M059J (cell line): ENCODE measurements at places on chromosomes 6 and 20. TPM values are rescaled to one million over a fixed set of nuclear protein-coding genes. Genes with fewer than 3 reads are reported as not detected.

SYS1 gene
- 26.7 and 29.4 TPM in 2 replicates for total RNA-seq

CD40 gene
- not detected in 2 replicates for total RNA-seq

ZNF76 gene
- total RNA-seq, result 12.5 and 20.8 TPM in 2 replicates

MRAP2 gene
- total RNA-seq, result 0.05 and 0.12 TPM in 2 replicates

CAP2 gene
- 39.9 and 44.1 TPM in 2 replicates for total RNA-seq

BANF2 gene
- not detected in 2 replicates for total RNA-seq

E2F1 gene
- total RNA-seq, result 46.3 and 67.8 TPM in 2 replicates

PFDN4 gene
- total RNA-seq, result 246 and 357 TPM in 2 replicates

CCM2L gene
- total RNA-seq, result not detected in 2 replicates

TTBK1 gene
- total RNA-seq, result under 0.01 TPM in 1 of 2 replicates, not detected in the other

CFB gene
- total RNA-seq, result 7.8 and 8.4 TPM in 2 replicates

AVP gene
- not detected in 2 replicates for total RNA-seq

TUBB1 gene
- 0.17 TPM in 1 of 2 replicates, not detected in the other for total RNA-seq

RSPO3 gene
- 0.42 TPM in 1 of 2 replicates, not detected in the other for total RNA-seq

HCRTR2 gene
- total RNA-seq, result 0.15 TPM in 1 of 2 replicates, not detected in the other

SPAG4 gene
- total RNA-seq, result 24.0 and 36.1 TPM in 2 replicates

OR2B6 gene
- total RNA-seq, result 0.15 and 0.27 TPM in 2 replicates

VSX1 gene
- 0.32 TPM in 1 of 2 replicates, not detected in the other for total RNA-seq

CASP8AP2 gene
- 9.3 and 11.4 TPM in 2 replicates for total RNA-seq

COL9A1 gene
- not detected in 2 replicates for total RNA-seq

PRRT1 gene
- 0.12 TPM in 1 of 2 replicates, not detected in the other for total RNA-seq

CALHM6 gene
- total RNA-seq, result 6.3 and 6.9 TPM in 2 replicates
